ENCODE measurements at places on chromosomes 2 and 18.

DNA sequence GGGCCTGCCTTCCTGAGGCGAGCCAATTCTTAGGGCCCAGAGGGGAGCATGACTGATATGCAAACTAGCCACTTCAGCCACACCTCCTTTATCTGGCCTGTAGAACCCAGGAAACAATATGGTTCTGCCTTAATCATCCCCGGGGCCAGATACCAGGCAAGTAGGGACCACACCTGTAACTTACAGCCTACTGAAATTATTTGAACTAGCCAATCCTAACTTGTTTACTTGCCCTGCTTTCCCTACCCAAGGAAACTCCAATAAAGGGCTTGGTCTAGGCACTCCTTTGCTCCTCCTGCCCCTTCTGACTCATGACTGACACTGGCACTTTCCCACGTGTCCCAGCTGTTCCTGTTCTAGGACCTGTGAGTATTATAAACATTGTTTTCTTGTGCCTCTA lies 57.6 kb downstream of the MYOM1 start:
- DNase-seq: no peak

- no peak for DNase-seq
These were observed 28.0 kb downstream of the ANKRD29 start for GRCh38 chr18:23634692-23635091.

DNA sequence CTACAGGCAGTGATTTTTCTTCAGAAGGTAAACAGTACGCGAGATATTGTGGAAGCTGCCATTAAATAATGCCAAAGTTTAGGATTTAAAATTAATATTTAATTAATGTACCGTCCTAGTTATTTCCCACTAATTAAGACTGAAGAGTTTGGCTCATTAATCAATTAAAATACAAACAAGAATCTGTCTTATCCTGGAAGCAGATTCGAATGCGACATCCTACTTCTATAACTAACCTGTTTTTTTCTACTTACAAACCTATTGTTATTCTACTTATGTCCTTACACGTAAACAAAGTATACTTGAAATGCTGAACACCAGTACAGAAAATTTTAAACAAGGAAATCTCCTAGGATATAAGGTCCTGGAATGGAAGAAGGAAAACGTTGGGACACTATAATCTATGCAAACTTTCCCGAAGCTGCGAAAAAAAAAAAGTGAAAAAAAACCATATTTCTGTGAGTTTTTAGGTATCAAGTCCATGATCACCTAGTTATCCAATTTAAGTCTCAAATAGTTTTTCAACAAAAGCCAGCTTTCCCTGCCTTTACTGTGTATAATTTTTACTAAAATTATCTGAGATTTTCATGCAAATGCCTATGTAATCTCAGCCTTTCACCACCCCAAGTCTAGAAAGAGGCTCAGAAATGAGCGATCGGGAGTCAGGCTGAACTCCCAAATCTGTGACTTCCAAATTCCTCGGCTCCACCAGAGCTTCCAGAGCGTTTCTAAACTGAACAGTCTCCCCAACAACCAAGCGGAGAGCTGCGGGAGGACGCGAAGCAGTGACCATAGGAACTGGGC lies 1.2 kb upstream of the C2orf15 start:
- DNase-seq: peak; percentile 3

DNA sequence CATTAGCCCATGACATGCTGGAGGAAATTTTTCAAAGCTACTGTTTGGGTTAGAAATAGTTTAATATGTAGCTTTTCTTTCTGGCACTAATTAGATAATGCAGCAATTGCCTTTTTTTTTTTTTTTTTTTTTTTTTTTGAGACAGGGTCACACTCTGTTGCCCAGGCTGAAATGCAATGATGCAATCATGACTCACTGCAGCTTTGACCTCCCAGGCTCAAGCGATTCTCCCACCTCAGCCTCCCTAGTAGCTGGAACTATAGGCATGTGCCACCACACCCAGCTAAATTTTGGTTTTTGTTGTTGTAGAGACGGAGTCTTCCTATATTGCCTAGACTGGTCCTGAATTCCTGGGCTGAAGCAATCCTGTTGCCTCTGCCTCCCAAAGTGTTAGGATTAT lies 136.2 kb downstream of the SP100 start:
- no peak for DNase-seq

GRCh38 chr18:25457601-25458000 lies 105.6 kb upstream of the ZNF521 start:
- DNase-seq: no peak

- no peak for DNase-seq
These were observed 17.2 kb upstream of the STPG4 start for GRCh38 chr2:47172156-47172921.
